ENCODE measurements at places on chromosomes 7 and 10.
A peak's percentile ranks its signal among the peaks of the same experiment; 100 is the strongest.

DNA sequence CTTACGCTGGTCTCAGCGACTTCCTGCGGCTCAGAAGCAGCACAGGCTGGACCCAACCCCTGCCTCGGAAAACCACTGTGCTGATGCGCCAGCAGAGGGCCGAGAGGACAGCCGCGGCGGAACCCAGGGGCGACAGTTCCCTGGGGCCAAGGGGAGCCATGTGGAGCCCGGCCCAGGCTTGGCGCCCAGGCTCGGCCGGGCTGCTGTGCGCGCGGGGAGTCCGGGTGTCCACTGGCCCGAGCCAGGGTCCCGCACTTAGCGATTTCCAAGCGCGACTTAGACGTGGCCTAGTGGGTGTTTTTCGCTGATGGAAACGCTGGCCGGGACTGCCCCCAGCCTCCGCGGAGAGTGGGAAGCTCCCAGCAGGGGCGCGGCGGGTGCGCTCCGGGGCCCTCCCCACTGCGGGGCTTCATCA, 18.6 kb upstream of the ZNF32 start:
- DNase-seq: no peak

DNA sequence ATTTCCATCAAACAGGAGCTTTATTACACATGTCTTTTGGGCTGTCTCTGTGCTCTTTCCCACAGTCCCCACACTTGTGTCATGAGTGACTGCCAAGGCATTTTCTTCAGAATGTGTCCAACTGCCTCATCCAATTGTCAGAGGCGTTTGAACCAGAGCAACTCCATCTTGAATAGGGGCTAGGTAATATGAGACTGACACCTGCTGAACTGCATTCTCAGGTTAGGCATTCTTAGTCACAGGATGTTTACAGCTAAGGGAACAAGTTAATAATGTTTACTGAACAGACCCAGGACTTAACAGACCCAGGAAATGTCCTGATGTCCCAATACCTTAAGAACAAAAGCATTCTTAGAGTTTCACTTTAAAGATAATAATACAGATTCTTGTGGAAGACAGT, 595.5 kb downstream of the REEP3 start:
- DNase-seq: peak; percentile 32

- DNase-seq: peak; percentile 91
Measured at GRCh38 chr10:17229967-17230682, 2.1 kb downstream of the VIM start.

DNA sequence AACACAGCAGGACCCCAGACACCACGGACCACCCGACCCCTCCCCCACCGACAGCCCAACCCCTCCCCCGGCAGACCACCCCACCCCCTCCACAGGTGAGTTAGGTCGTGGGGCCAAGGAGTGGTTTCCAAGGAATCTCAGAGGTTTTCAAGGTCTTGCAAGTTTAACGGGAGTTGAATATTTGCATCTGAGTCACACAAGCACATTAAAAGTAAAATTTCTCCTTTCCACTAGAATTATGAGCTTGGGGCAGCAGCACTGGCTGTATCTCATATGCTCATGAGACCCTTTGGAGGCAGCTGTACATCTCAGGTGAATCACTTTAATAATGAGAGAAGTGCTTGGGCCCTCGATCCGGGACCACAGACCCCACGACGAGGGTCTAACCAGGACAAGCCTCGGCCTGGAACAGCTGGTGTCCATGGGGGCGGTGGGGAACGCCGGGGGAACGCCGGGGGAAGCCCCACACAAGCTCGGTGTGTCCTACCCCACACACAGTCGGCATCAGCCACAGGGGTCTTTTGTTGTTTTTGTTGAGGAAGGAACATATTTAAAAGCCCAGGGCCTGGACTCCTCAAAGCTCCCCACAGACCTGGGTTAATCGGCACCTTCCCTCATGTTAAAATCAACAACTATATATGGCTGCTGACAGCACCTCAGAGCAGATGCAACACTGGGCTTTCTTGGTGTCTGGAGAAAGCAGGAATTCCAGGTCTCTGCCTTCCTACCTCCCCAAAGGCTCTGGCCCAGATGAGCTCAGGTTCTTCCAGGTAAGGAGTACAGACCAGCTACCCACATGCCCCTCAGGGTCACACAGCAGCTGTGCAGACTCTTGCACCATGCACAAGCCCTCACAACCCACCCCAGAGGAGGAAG, 130.3 kb downstream of the DIP2C start:
- no peak for DNase-seq

DNA sequence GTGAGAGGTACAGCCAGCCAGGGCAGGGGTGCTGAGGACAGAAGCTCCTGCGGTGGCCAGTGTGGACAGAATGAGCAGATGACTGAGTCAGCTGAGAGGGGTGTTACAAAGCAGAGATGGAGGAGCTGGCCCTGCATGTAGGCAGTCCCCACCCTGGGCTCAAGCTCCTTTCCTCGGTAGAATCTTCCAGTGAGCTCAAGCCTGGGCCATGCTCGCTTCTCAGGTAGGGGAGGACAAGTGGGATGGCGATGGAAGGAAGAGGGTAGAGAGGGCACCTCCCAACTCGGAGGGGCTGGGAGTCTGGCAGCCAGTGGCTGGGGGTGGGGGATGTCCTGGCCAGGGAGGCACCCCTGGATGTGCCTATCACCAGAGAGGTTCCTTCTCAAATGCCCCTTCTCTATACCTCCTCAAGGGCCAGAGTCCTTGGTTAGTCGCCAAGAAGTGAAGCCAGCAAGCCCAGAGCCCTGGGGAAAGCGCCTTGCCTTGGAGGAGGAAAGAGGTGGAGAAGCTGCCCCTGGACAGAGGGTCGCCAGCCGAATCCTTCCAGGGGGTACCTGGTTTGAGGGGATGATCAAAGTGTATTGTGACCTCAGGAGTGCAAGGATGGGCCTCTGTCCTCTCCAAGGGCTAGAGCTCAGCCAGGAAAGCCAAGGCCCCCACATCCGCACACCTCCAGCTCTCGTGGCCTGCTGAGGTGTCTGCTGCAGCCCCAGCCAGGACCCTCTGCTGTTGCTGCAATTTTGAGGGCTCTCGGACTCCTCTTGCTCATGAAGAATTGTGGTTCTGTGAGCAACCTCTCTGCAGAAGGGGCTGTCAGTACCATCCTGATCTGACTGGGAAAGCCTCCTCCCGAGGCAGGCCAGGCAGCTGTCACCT, 88.6 kb upstream of the MACROH2A2 start:
- DNase-seq: no peak

- DNase-seq: peak; percentile 47
Measured at GRCh38 chr10:104304927-104305326, 33.3 kb downstream of the ITPRIP start.

- no peak for DNase-seq
Measured at GRCh38 chr10:72087392-72087968, 871 bp downstream of the SPOCK2 start.

DNA sequence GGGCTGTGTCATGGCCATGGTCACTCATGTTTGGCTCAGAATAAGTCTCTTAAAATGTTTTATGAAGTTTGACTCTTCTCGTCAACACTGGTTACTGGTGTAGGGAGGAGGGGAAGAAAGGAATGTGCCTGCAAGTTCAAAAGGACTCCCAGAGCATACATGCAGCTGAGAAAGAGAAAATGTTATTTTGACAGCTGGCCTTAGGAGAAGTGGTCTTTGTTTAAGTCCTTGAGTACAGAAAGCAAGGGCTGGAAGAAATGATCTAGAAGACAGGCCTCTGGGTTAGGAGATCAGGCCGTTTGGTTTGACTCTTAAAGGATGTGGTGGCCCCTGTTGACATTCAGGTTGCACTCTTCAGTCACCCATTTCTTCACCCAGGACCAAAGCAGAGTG, 245.5 kb downstream of the REEP3 start:
- DNase-seq: no peak

- DNase-seq: no peak
Measured at GRCh38 chr7:139943401-139943800, 114.3 kb downstream of the TBXAS1 start.

DNA sequence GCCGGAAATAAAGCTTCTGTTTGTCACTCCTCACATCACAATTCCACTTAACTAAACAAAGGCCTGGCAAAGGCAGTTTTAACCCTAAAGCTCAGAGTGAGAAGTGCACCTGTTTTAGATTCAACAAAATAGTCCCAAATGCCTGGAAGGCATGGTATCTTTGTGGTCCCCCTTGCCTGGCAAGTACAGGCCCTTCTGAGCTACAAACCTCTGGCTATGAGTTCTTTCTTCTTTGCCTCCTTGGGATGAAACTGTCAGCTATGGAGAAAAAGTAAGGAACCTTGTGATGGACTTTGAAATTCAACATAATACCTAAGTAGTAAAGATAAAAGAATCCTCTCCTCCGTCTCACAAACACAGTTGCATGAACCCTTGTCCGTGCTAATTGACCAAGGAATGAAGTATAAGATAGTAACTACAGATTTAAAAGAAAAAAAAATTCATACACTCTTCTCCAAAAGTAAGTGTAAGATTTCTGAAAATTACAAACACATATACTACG, 244.5 kb upstream of the ETV1 start:
- no peak for DNase-seq

GRCh38 chr10:1198453-1199344, 142.5 kb downstream of the WDR37 start:
- DNase-seq: no peak

GRCh38 chr10:19811540-19811939, 4.7 kb upstream of the PLXDC2 start:
- DNase-seq: peak; percentile 42

- DNase-seq: no peak
Measured at GRCh38 chr7:155032978-155033377, 30.1 kb upstream of the PAXIP1 start.

DNA sequence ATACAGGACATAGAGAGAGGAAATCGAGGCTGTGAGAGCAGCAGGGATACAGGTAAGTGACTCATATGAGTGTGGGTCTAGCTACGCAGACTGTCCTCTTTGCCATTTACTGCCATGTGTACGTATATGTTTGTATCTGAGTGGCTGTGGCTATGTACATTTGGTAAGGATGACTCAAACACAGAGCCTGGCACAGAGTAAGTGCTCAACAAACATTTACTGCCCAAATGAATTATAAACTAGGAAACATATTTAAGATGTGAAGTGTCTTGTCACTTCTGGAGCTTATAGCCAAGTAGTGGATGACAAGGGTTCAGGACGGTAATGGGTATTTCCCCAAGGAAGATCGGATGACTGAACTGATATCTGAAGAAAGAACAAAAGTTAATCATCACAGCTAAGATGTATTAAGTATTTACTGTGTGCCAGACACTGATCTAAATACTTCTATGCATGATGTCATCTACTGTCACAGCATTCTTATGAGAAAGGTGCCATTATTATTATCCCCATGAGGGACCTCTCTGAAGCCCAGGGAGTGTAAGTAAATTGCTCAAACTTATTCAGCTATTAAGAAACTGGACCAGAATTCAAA, 6.0 kb downstream of the MRPL43 start:
- no peak for DNase-seq

DNA sequence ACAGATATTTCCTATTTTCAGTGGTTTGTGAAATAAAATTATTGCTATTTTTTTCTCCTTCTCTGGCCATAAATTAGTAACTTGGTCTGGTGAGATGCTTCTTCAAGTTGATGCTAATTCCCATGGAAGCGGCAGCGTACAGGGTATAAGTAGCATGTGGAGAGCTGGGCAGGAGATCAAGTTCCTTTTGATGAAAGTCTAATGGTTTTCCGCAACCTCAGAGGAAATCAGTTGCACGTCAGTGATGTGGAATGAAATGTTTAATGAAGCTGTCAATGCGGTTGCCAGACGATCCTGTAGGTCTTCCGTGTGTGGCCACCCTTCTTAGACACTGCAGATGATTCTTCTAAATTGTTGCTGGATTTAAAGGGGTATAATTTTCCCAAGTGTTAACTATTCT, 236.4 kb upstream of the GRM3 start:
- DNase-seq: no peak

GRCh38 chr7:47609803-47610452, 28.0 kb upstream of the TNS3 start:
- DNase-seq: no peak

DNA sequence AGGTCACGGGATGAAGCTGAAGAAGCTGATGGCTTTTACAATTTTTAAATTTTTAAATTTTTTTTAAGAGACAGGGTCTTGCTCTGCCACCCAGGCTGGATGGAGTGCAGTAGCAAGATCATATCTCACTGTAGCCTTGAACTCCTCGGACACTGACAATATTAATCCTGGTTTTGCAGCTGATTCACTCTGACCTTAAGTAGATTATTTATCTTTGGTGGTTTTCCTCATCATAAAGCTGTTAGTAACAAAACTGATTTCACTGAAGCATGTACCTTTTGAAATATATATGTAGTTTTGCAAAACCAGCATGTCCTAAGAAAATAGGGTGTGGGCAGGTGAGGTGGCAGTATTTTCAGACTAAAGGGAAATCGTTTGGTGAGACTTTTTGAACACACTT, 56.0 kb downstream of the DYNC2I1 start:
- DNase-seq: no peak

- peak; percentile 91 for DNase-seq
Measured at GRCh38 chr10:17206210-17206709, 4.8 kb upstream of the TRDMT1 start.

GRCh38 chr10:90319188-90319914, 538.5 kb downstream of the HTR7 start:
- peak; percentile 95 for DNase-seq

- DNase-seq: peak; percentile 53
Measured at GRCh38 chr10:79149662-79150443, 81.1 kb downstream of the ZMIZ1 start.

DNA sequence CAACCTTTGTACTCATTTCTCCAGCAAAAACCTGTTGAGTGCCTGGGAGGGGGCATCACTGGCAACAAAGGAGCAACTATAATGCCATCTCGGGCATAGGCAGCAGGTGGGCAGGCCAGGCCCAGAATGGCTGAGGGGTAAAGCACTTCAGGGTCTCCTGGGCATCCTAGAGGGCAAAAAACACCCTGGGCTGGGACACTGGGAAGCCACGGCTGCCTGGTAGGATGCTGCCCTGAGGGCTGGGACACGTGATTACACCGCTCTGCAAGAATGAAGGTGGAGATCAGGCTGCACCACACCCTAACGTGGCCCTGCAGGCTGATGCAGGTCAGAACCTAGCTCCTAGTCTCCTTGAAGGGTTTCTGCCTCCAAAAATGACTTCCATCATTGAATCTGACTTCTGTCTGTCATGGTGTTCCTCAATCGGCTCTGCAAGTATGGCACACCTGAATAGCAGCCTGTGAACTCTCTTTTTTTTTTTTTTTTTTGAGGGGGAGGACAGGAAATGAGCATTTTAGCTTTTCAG, 4.5 kb upstream of the TRAPPC14 start:
- peak; percentile 93 for DNase-seq

GRCh38 chr7:963236-964078, 9.0 kb upstream of the ADAP1 start:
- DNase-seq: no peak

GRCh38 chr10:46285300-46285699, 1.5 kb upstream of the ANTXRL start:
- no peak for DNase-seq

GRCh38 chr10:63719226-63719856, 198.1 kb downstream of the REEP3 start:
- no peak for DNase-seq

DNA sequence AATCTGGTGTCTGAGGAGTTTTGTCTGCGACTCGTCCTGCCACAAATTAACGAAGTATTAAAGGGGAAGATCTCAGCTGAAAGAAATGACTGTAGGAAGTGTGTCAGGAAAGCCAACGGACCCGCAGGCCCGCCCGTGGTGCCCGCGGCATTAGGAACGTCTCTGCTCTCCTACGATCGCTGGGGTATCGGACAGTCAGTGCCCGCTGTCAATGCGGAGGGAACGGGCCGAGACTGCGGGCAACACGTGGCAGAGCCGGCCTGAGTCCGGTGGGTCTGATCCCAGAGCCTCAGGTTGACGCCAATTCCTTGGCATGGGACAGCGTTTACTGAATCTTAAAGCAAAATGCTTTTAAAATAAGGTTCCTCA, 128.7 kb downstream of the KBTBD2 start:
- no peak for DNase-seq
